ENCODE measurements at places on chromosomes 7 and 10. TPM values are rescaled to one million over a fixed set of nuclear protein-coding genes. Genes with fewer than 3 reads are reported as not detected.

Gene OR2A7
- total RNA-seq = not detected

Gene ATG9B
- total RNA-seq = not detected

Gene VIPR2
- total RNA-seq = not detected

Gene PLXDC2
- 4.6 TPM for total RNA-seq

Gene MMP21
- total RNA-seq = not detected

Gene GPR26
- not detected for total RNA-seq

Gene DYNC1I1
- total RNA-seq = 3.7 TPM

Gene PRKCQ
- total RNA-seq = 3.7 TPM

Gene TNS3
- 31.9 TPM for total RNA-seq

Gene LIPM
- total RNA-seq = not detected

Gene THAP5
- total RNA-seq = 21.6 TPM

Gene RAPGEF5
- total RNA-seq = 6.5 TPM

All from A375 (cell line).